Ovary (tissue), 10 donors: ENCODE measurements at places on chromosomes 2 and 18. TPM values are rescaled to one million over a fixed set of nuclear protein-coding genes. Genes with fewer than 3 reads are reported as not detected.

CDH19 gene
- 3.5 TPM for total RNA-seq

- no peak for DNase-seq
Measured at GRCh38 chr2:42791606-42792005, 777 bp downstream of the HAAO start.

DNA sequence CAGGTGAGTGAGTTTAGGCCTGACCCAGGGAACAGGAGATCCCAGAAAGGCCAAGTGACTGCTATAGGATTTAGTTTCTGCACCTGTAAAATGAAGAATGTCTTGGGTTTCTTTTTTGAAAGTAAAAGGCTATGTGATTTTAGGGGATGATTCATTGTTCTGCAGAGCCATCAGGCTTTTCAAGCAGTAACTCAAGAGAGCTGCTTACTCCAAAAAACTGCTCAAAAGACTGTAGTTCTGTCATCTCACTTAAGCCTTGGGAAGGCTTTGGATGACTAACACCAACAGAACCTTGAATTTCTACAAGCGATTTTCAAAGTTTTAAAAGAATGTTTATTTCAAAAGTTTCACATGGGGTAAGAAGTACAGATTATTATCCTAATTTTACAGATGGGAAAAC lies 165.1 kb downstream of the HAUS1 start:
- no peak for DNase-seq

DNA sequence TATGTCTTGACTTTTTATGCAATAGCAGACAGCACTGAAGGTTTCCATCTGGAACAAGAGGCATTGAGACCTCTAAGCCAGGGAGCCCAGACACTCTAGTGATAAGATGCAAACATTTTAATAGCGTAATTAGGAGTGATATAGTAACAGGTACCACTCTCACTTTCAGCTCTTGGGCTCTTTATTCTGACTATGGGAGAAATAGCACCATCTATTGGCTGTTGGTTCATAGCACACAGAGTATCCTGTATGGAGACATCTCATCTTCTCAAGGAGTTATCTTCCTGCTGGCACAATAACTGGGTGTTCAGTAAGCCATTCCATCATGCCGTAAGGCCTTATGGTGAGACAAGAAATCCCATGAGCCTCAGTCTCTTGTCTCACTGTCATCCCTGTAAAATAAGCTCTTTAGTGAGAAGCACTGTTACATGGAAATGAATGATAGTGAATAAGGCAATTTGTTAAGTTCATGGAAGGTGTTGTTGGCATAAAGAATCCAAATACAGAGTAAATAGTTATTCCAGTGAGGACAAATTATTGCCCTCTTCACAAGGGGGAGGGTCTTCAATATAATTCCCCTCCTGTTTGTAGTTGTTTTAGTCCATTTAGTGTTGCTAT lies 48.3 kb downstream of the THUMPD2 start:
- DNase-seq, result no peak

DNA sequence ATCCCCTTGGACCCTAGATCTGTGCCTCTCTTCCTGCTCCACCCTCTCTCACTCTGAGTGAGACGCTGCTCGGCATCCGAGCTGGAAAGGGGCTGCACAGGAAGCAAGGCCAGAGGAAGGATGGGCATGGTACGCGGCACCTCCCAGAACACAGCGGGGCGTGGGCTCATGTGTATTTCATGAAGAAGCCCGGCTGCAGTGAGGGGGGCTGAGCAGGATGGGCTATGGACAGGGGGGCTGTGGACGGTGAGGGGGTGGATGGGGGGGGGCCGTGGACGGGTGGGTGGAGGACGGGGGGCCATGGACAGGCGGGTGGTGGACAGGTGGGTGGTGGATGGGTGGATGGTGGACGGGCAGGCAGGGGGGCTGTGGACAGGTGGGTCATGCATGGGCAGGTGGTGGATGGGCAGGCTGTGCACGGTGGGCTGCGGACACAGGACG lies 28.5 kb downstream of the SLC66A2 start:
- DNase-seq, result peak; percentile 18

DNA sequence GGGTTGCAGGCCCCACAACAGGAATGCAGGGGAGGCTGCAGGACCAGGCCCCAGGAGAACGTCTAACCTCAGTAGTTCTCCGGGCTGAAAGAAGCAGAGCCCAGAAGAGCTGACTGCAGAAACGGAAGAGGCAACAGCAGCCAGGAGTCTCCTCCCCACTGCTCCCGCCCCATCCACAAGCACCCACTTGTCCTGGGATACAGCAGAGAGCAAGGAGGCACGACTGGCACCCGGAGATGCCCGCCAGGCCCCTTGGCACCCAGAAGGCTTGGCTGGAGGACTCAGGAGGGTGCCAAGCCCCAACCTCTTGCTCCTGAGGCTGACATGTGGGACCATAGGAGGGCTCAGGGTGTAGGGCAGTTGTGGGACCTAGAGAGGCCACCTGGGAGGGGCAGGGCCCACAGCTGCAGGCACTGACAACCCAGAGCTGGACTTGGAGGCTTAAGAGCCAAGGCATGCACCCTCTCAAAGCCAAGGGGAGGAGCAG lies 29.0 kb upstream of the TNS1 start:
- DNase-seq, result no peak

ERBB4 gene
- 8.2 TPM for total RNA-seq

GRCh38 chr2:192035731-192036442 lies 158.8 kb downstream of the TMEFF2 start:
- DNase-seq, result no peak

ITGB6 gene
- total RNA-seq, result not detected

GRCh38 chr18:38576916-38577315 lies 1011.3 kb upstream of the CELF4 start:
- DNase-seq, result no peak

RAB31 gene
- 40.8 TPM for total RNA-seq

GRCh38 chr2:172095905-172096625 lies 6.6 kb downstream of the DLX2 start:
- no peak for DNase-seq

GRCh38 chr2:38260469-38260868 lies 116.6 kb downstream of the ATL2 start:
- DNase-seq, result no peak

PFN4 gene
- 1.3 TPM for total RNA-seq

UGT1A5 gene
- total RNA-seq, result not detected

GRCh38 chr2:164651361-164651760 lies 30.1 kb upstream of the GRB14 start:
- DNase-seq, result no peak

GCG gene
- total RNA-seq, result not detected

KHK gene
- 5.2 TPM for total RNA-seq

SERPINB10 gene
- not detected for total RNA-seq

LYPD6 gene
- 2.1 TPM for total RNA-seq

GRCh38 chr2:2869553-2869952 lies 508.1 kb downstream of the EIPR1 start:
- DNase-seq, result no peak

DNA sequence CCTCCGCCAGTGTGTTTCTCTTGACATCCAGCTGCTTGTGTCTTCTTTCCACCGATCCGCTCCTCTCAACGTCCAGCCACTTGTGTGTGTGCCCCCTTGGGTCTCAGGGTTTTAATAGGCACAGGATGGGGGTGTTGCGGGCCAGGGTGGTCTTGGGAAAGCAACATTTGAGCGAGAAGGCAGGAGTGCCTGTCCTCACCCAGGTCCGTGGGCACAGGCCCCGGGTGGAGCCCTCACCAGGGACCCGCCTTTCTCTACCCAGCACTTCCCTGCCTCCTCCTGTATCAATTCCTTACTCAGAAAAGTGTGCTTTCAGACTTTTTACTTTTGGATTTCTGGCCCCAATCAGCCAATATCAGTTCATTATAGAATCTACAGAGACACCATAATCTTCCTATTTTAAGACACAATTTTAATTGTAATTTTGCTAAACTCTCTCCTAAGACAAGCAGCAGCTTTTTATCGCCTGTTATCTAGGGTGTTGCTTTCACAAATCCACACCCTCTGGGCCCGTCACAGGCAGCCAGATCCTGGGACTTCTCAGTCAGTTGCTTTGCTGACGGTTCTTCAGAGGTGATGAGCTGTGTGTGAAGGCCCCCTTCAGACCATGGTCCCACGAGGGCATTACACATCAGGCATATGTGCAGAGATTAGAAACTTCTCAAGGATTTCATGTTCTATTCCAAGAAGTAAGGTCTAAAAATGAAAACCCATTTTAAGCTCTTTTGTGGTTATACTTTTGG lies 96.0 kb upstream of the FHL2 start:
- DNase-seq, result no peak

GRCh38 chr2:189549449-189549832 lies 31.1 kb downstream of the SLC40A1 start:
- DNase-seq, result peak; percentile 57

ZNF804A gene
- total RNA-seq, result not detected

PLEKHH2 gene
- 47.0 TPM for total RNA-seq

REG3G gene
- total RNA-seq, result not detected

DNA sequence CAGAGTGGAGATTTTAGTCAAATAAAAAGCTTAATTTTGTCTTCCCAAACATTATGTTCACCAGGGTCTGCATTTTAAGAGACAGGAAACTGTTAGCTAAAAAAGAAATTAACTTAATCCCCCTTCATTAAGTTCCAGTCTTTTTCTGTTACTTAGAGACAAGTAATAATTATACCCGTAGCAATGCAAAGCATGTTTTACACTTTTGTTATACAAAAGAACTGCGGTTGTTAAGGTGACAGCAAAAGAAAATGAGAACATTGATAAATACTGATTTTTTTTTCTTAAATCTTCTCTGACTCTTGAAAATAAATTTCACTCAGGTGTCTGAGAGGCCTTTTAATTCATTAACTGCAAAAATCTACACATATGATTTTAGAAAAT lies 101.4 kb downstream of the MEIS1 start:
- no peak for DNase-seq

- no peak for DNase-seq
Measured at GRCh38 chr18:72869226-72870185, 1.7 kb upstream of the NETO1 start.

IL36G gene
- not detected for total RNA-seq

FAM110C gene
- 4.5 TPM for total RNA-seq

B3GNT7 gene
- 25.3 TPM for total RNA-seq

DNA sequence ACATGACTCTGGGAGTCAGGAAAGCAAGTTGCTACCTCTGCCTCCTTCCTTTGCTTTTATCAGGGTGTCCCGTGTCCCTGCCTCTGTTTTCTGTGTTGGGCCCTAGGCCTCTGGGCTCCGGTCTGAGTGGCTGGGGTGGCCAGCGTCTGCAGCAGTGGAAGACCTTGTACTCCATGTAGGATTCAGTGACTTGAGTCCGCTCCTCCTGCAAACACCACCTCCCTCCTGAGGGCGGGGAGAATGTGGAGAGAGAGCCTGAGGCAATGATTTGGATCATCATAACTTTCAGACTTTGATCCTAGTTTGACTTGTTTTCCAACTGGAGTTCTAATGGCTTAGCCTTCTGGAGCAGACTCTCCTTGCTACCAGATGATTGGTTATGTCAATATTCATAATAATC lies 30.8 kb downstream of the ATP6V1C2 start:
- DNase-seq, result no peak

DNA sequence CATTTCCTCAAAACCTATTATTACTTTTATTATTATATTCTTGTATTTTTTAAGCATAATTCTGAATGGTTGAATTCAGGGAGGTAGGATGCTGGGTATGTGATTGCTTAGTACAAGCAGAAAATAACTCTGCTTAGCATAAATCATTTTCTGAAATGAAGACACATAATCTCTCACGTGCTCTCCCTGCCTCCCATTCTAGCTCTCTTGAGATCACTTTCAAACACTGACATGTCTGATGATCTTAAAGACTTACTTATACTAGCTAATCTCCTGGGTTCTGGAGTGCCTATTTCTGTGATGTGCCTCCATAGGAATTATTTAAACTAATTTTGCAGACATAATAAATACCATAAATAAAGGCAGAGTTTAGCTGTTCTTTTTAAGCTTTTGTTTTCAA lies 1136.0 kb downstream of the SUCLG1 start:
- no peak for DNase-seq

DNA sequence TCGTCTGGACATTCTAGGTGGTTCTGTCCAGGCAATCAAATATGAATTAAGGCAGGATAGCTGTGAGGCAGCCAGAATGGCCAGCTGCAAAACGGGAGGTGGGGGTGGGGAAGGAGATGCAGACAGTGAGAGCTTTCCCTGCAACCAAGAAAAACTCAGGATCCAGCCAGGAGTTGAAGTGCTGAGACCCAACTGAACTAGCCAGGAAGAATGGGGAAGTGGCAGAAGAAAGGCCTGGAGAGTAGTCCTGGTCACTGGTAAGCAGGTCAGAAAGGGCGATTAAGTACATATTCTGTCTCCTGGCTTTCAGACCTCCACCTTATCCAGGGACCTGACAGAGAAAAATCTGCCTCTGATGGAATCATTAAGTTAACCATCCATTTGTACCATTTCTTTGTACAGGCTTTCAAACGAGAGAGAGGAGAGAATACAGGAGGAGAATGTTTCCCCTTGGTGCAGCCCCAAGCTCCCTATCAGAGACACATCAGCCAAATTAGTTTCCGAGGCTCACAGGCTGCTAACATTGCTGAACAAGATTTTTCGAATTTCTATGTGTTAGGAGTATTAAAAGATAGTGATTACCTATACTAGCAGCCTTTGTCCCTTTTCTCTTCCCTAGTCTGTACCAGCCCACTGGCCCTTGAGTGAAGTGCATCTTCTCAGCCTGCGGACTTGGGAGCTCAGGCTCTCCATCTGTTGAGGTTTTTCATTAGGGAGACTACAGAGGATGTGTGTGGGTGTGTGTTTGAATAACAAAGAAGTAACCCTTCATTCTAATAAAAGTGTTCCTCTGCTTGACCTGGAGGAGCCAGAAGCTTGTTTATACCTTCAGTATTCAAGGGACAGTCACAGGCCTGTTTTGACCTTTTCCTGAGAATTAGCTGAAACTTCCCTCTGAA lies 12.5 kb upstream of the HOXD1 start:
- peak; percentile 30 for DNase-seq

FAM228A gene
- 2.3 TPM for total RNA-seq

- DNase-seq, result no peak
Measured at GRCh38 chr18:58098706-58099105, 54.7 kb downstream of the NEDD4L start.

DNA sequence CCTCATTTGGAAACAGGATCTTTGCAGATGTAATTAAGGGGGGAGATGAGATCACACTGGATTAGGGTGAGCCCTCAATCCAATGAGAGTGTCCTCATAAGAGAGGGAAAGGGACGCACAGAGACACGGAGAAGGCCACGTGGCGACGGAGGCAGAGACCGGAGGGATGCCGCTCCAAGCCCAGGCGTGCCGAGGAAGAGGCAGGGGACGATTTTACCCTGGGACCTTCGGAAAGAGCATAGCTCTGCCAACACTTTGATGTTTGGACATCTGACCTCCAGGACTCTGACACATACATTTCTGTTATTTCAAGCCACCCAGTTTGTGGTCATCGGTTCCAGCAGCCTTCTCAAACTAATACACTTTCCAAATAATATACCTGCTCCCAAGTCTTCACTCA lies 84.4 kb upstream of the ZCCHC2 start:
- DNase-seq, result no peak

GRCh38 chr2:23666980-23667357 lies 260.0 kb downstream of the ATAD2B start:
- no peak for DNase-seq

MYO7B gene
- total RNA-seq, result not detected

INHBB gene
- total RNA-seq, result 1.1 TPM

CRYBA2 gene
- total RNA-seq, result not detected

RNASEH1 gene
- total RNA-seq, result 10.3 TPM
